ENCODE measurements at places on chromosomes 6 and 20.

DNA sequence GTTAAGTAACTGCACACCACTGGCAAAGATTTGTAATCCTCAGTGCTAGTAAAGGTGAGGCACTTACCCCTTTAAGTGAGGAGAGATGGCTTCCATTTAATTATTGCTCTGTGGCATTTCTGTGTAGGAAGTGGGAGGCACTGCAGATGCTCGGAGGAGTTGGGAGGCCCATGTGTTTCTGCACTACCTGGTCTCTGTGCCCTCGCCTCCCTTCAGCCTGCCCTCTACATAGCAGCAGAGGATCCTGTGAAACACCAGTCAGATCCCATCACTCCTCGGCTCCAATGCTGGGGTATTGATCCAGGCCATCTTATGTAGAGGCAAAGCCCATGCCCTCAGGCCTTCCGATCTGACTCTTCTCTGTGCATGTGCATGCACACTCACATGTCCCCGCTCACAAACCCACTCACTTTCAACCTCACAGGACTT, 67.0 kb downstream of the SLX4IP start:
- DNase-seq = no peak

DNA sequence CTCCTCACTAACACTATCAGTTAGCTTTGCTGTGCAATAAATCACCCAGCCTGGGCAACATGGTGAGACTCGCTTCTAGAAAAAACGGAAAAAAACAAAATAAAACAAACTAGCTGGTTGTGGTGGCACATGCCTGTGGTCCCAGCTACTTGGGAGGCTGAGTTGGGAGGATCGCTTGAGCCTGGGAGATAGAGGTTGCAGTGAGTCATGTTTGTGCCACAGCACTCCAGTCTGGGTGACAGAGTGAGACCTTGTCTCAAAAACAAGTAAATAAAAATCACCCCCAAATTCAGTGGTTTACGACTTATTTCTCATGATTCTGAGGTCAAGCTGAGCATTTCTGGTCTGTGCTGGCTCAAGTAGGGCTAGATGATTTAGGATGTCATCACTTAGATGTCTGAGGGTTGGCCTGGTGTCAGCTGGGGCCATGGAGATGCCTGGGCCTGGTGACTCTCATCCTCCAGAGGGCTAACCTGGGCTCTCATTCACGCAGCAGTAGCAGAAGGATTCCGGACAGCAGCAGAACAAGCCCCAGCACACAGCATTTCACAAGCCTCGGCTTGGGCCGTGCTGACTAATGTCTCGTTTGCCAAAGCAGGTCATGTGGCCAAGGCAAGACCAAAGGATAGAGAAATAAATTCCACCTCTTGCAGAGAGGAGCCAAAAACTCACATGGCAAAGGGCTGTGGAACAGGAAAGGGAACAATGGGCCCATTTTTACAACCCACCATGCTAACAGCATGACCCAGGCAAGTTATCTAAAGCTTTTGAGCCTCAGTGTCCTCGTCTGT, 32.5 kb downstream of the MGME1 start:
- DNase-seq = no peak

- no peak for DNase-seq
These were observed 27.8 kb upstream of the LGSN start for GRCh38 chr6:63347599-63347998.

- DNase-seq = no peak
These were observed 10.1 kb downstream of the SPINT4 start for GRCh38 chr20:45732199-45732598.

- DNase-seq = no peak
These were observed 144.2 kb downstream of the PACRG start for GRCh38 chr6:162871966-162872365.

DNA sequence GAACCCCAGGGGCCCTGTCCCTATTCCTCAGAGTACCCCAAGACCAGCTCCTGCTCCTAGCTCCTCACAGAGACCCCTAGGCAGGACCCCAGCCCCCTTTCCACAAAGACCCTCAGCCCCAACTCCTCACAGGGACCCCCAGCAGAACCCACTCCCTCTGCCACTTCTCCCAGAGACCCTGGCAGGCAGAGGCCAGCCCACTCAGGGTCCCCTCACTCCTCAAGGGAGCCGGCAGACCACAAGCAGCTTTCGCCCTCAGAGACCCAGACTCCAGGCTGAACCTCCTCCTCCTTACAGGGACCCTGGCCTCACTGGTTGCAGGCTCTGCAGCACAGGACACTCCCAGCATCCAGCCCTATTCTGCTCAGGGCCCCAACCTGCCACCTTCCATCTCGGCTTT, 575 bp downstream of the SLC44A4 start:
- no peak for DNase-seq

- no peak for DNase-seq
These were observed 87.1 kb upstream of the SYNDIG1 start for GRCh38 chr20:24382331-24382730.

GRCh38 chr6:766625-767024, 73.7 kb upstream of the EXOC2 start:
- no peak for DNase-seq

DNA sequence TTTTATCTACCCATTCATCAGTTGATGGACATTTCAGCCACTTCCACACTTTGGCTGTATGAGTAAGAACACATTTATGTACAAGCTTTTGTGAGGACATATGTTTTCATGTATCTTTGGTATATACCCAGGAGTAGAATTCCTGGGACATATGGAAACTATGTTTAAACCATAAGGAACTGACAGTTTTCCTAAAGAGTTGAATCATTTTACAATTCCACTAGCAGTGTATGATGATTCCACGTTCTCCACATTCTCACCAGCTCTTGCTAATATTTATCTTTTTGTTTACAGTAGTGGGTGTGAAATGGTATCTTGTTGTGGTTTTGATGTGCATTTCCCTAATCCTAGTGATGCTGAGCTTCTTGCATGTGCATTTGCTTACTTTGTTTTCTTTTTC, 338.1 kb downstream of the PLCB1 start:
- DNase-seq = no peak

DNA sequence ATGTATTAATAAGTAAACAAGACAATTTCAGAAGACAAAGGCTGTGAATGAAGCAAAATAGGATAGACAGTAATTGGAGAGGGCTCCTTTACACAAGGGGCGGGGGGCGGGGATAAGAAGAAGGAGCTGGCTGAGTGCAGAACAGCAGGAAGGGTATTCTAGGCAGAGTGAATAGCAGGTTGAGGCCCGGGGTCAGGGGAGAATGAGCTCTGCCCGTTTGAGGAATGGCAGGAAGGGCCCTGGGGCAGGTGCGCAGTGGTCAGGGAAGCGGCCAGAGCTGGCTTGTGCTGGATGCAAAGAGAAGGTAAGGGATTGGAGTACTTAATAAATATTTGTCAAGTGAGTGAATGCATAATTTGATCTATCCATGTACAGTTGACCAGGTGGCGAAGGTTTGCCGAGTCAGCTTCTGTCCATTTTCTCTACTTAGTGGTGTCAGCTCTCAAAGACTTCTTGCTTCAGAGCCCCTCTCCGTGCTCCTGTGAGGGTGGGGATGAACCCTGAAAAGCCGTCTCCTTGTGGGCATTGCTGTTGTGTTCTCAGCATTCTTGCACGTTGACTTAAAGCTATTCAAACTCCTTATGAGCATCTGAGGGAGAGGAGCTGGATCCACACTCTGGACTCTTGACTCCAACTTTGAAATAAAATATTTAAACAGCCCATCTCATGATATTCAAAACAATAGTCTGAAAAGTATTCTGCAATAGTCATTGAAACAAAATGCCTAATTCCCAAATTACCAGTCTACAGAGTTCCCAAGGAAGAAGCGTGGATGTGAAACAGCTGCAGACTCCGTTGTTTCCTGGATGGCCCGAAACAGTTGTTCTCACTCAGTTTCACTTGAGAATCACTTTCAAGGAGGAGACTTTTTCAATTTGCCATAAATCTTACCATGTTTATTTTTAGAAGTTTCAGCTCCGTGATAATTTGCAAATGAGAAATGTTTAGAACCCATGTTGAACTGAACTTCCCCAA, 105.1 kb downstream of the EDN3 start:
- DNase-seq = no peak

DNA sequence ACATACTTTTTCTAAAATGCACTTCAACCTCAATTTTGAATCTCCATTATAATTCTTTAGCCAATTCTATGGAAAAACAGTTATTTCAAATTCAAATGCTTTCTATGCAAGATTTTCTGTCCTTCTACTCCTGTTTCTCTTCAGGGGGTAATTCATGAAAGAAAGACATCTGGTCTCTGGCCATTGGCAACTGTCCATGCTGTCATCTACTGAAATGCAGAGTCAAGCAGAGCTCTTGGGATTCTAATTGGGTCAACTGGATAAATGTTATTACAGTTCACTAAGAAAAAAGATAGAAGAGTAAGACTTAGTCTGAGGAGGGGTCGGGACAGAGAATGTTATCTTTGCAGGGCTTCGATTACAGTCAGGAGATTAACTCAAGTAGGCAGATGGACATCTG, 22.0 kb upstream of the BMP5 start:
- DNase-seq = no peak

DNA sequence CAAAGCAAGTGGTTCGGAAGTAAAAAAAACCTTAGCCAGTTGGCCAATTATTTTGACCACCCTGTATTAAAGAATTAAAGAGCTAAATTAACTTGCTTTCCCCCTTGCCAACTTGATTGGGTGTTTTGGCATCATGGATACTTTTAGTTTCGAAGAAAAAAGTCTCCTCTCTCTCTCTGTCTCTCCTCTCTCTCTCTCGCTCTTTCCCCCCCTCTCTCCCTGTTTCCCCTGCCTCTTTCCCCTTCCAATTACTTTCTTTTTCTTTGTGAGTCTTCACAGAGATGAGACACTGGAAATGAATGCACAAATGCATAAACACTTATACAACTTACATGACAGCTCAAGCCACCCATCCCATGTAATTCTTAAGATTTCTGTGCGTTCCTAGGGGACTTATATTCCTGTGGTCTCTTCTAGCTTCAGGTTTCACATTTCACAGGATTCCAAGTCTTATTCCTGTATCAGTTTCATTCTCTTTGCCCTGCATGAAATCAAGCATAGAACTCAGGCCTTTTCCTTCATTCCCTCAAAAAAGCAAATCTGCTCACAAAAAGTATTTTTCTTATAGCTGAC, 32.9 kb upstream of the EYA4 start:
- no peak for DNase-seq

DNA sequence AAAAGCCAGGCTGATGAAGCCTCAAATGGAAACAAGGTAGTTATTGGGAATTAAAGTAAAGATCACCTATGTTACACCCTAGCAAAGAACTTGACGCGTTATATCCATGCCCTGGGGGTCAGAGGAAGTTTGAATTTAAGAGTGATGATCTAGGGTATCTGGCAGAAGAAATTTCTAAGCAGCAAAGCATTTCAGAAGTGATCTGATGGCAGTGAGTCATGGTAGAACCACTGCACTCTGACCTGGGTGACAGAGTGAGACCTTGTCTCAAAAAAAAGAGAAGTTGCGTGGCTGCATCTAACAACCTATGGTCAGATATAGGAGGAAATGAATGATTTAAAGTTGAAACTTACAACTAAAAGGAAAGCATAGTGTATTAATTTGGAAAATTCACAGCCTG, 45.2 kb downstream of the SCP2D1 start:
- no peak for DNase-seq

DNA sequence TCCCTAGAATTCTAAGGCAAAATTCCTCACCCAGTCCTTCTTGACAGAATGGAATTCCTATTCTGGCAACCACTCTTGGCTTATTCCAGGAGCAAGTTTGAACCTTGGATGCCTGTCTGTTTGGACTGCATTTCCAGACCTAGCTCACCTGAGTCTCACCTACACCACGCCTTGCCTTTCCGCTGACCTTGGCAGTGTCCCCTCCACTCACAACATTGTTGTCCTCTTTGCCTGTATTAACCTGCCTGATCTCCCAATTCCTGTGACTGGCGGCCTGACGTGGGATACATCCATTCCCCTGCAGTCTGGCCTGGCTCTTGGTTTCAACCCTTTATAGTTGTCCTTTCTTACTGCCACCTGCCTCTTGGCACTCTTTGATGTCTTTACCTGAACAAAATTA, 281.4 kb upstream of the SOX4 start:
- DNase-seq = no peak

DNA sequence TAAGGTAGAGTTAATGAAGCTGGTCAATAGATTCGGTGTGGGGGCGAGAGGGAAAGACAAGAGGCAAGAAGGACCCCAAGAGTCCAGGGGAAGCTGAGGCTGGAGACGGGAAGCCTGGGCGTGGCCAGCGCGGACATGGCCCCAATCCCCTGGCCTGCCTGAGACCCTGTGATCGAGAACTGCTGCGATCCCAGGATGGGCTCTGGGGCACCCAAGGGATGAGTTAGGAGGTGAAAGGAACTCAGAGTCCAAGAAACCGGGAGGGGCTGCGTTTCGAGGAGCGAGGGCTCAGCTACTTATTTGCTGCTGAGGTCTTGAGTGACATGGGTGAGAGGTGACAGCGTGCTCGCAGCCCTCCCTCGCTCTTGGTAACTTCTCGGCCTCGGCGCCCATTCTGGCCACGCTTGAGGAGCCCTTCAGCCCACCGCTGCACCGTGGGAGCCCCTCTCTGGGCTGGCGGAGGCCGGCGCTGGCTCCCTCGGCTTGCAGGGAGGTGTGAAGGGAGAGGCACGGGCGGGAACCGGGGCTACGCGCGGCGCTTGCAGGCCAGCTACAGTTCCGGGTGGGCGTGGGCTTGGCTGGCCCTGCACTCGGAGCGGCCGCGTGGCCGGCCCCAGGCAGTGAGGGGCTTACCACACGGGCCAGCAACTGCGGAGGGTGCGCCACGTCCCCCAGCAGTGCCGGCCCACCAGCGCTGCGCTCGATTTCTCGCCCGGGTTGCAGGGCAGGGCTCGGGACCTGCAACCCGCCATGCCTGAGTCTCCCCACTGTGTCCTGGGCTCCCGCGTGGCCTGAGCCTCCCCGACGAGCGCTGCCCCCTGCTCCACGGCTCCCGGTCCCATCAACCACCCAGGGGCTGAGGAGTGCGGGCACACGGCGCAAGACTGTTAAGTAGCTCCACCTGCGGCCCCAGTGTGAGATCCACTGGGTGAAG, 58.2 kb downstream of the IRF4 start:
- no peak for DNase-seq

GRCh38 chr6:165568326-165568725, 94.7 kb downstream of the PDE10A start:
- no peak for DNase-seq

GRCh38 chr6:128516514-128516898, 3.9 kb downstream of the PTPRK start:
- DNase-seq = no peak
